ENCODE measurements at places on chromosomes 7 and 10.

DNA sequence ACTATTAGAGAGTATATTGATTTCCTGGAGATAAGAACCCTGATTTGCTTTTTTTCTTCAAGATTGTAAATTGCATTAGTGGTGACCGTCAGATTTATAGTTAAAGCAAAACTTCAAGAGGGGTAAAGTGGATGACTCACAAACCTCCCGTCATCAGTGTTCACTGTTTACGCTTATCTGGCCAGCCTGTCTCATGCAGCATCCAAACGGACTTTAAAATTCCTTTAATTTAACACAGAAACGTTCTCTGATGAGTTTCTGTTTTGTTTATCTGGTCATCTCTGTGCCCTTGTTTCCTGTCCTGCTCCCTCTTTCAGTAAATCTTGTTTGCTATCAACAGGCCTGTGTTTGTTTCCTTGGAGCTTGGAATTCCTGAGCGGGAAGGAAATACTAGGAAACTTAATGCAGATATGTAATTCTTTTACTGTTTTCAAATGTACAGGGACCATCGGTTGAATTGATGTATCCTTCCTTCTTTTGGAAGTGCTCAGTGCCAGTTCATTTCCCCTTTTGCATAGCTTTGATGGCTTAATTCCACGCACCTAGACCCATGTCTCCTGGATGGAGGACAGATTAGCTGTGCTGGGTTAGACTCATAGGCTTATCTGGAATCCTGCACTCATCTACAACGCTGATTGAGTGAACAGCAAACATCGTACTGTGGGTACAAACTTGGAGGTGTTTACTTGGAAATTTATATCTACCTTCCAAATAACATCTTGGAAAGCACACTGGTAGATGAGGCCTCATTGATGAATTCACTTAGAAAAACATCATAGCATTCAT lies 21.3 kb downstream of the PTPRE start:
- DNase-seq: no peak

- DNase-seq: no peak
Observed at GRCh38 chr10:109972372-109973001, 35.3 kb upstream of the ADD3 start.

- DNase-seq: no peak
Observed at GRCh38 chr7:132035517-132036362, 479.3 kb upstream of the PODXL start.

DNA sequence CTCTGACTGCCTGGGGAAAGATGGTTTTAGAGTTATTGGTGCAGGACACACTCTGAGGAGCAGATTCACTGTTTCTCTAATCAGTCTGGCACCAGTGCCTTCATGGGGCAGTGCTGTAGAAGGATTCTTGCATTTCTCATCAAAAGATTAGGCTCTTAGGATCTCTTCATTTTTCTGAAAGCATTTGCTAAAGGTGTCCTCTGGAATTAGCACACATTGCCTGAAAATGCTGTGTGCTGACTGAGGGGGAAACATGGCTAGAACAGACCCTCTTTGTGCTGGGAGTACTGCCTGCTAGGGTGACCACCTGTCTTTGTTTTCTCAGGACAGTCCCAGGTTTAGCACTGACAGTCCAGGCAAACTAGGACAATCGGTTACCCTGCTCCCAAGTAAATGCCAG lies 301.0 kb downstream of the PTEN start:
- no peak for DNase-seq

DNA sequence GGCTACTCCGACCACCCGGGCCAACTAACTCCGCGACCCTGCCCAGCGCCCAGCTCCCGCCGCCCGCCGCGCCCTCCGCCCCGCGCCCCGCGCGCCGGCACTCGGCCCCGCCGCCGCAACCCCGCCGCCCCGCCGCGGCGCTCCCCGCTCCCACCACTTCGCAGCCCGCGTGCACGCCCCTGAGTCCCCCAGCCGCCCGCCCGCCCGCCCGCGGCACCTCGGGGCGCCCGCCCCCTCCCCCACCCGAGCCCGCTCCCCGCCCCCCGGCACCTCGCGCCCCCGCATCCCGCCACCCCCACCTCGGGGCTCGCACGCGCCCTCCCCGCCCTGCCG lies 598 bp downstream of the JAZF1 start:
- DNase-seq: no peak

GRCh38 chr10:33071857-33072256 lies 113.8 kb upstream of the ITGB1 start:
- DNase-seq: no peak

DNA sequence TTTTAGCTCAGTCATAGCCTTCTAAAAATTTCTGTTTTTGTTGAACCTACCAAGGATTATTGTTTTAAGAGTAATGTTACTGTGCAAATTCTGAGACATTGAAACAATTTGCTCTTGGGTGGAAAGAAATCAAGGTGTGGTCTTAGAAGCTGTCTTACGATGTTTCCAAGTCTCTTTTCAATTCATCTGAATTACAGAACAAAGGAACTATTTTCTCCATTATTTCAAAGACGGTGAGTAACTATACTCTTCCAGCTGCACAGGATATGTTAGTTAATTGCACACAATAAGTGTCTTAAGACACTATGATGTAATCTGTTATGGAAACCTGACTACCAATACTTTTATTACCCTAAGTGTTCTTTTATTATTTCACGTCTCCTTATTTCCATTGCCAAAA lies 106.8 kb upstream of the POM121L12 start:
- no peak for DNase-seq

DNA sequence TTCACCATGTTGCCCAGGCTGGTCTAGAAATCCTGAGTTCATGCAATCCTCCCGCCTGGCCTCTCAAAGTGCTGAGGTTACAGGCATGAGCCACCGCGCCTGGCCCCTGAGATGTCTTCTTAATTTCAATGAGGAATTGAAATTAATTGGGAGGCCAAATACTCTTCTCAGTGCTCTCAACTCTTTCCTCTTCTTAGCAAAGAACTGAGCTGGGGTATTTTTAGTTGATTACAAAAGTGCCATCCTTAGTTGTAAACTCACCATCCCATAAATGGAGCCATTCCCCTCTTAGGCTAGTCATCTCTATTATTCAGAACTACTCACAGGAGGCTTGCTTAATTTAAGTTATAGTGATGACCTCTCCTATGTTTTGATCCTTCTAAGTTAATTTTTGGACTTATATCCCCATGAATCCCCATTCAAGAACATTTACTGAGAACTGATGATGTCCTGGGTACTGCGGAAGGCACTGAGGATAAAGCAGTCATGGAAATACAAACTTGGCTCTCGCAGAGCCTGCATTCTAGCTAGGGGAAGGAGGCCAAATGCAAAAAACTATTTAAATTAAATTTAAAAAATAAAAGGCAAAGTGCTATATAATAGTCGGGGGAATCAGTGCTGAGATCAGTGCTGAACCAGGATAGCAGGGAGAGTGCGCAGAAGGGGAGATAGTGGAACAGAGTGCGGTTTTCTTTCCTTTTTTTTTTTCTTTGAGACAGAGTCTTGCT lies 145.3 kb downstream of the SFMBT2 start:
- no peak for DNase-seq

DNA sequence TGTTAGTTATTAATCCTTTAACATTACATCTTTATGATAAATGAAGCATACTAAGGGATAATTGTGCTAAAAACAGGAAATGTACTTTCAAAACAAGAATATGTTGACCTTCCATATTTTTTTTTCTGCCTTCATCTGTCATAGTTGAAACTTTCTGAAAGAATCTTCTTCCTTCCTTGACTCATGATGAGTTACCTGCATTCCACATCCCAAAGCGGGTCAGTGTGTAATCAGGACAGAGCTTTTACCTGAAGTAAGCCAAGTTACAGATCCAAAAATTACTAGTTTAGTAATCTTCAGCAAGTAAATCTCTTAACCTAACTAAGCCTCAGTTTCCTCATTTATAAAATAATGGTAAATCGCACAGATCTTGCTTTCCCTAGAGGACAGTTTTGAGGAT lies 13.4 kb upstream of the ARL4A start:
- DNase-seq: no peak

DNA sequence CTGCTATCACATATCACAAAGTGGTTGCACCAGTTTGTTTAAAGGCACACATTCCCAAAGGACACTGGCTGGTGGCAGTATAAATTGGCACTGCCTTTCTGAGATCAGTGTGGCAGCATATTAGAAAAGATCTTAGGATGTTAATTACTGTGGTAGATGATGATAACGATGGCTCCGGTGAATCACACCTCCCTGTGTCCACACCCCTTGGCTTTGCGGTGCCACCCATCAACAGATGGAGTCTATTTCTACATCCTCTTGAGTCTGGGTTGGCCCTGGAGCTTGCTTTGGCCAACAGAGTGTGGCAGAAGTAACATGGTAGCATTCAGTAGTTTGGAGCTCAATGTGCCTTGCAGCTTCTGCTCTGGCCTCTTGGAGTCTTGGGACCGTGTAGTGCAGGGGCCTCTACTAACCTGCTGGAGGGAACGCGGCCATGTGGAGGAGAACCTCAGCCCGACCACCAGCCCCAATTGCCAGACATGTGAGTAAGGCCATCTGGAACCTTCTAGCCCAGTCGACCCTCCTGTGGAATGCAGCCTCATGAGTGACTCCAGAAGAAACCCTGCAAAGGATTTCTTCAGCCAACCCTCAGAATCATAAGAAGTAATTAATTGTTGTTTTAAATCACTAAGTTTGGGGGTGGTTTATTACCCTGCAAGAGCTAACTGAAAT lies 27.2 kb upstream of the PLEKHA1 start:
- DNase-seq: no peak

DNA sequence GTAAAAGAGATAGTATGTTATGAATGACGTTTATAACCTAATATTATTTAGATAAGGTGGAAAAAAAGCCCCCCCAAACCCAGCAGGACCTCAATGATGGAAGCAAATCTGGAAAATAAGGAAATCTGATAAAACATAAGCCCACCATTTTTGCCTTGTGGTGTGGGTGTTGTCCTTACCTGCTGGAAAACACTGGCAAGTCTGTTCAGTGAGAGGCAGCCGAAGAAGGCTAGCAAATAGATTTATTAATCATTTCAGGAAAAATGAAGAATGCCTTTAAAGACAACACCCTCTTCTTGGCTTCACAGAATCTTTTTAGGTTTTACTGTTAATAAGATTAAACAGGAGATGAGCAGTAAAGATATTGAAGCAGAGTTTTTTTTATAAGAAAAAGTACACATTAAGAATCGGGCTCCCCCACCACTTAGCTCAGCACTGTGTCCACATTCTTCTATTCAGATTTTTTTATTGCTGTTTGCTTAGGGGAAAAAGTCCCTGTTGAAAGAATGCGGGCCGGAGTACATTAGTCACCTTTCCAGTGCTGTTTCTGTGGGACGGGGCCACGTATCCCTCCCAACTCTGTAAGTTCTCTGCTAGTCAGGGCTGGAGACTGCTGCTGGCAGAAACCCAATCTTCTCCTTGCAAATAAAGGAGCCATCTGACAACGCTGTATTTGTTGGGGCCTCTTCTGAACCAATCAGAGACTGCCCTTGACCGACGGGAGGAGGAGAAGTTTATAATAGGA lies 104.1 kb downstream of the EVX1 start:
- no peak for DNase-seq

DNA sequence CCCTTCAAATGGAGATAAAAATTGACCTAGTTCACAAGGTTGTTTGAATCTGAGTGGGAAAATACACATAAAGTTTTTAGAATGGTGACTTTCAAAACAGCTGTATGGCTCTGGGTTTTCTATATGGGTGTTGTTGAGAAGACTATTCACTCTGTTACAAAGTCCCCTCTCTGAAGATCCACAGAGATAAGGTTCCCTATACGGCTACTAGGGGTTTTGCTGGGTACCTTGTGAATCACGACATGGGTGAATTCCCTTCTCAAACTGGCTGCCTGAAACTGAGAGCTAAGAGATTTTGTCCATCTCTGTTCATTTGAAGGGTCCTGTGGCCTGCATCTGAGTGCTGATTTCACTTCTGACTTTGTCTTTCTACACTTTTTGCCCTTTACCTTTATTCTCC lies 11.8 kb upstream of the SLC13A1 start:
- DNase-seq: no peak

DNA sequence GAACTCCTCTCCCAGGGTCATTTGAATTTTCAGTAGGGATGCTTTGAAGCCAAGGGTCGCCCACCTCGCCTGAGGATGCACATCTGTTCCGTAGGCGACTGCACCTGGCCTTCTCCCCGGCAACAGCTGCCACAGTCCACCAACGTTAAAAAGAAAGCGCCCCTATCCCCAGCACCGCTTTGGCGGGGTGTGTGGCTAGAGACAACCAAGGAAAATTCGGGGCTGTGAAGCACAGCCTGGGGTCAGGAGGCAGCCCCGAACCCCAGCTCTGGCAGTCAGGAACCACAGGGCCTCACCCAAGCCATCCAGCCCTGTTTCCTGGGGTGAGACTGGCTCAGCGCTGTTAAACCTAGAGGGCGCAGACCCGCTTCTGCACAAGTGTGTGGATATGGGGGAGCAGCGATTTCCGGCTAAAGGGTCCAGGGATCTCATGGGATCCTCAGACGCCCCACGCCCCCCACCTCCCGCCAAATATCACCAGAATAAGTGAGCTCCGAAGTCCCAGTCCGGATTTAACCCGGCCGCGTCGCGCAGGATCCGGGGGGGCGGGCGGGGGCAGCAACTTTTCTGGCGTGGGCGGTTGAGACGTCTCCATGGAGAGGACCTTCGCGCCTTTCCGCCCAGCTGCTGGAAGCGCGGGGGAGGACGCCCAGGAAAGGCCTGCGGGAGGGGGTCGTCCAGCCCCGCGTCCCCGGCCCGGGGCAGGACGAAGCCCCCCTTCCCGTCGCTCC lies 822 bp downstream of the ZC3HAV1L start:
- no peak for DNase-seq

DNA sequence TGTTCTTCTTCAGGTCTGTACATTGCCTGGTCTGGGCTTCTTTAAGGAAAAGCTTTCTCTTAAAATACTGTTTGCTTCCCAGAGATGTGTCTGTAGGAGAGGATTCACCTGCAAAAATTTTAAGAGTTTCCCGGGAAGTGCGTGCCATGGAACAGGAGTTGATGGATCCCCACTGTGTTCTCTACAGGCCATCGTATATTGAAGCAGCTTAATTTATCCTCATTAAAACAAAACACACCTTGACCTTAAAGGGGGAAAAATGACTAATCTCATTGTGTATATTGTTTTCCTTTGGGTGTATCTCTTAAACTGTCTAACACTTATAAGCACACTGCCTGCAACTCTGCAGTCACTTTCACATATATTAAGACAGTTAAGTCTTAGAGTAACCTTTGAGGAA lies 111.4 kb downstream of the ST7 start:
- no peak for DNase-seq

GRCh38 chr10:78437407-78437768 lies 403.7 kb downstream of the RPS24 start:
- DNase-seq: no peak

Measured in chondrocyte (in vitro differentiated cells).